ENCODE measurements at places on chromosomes 7 and 10.
A peak's percentile ranks its signal among the peaks of the same experiment; 100 is the strongest.

DNA sequence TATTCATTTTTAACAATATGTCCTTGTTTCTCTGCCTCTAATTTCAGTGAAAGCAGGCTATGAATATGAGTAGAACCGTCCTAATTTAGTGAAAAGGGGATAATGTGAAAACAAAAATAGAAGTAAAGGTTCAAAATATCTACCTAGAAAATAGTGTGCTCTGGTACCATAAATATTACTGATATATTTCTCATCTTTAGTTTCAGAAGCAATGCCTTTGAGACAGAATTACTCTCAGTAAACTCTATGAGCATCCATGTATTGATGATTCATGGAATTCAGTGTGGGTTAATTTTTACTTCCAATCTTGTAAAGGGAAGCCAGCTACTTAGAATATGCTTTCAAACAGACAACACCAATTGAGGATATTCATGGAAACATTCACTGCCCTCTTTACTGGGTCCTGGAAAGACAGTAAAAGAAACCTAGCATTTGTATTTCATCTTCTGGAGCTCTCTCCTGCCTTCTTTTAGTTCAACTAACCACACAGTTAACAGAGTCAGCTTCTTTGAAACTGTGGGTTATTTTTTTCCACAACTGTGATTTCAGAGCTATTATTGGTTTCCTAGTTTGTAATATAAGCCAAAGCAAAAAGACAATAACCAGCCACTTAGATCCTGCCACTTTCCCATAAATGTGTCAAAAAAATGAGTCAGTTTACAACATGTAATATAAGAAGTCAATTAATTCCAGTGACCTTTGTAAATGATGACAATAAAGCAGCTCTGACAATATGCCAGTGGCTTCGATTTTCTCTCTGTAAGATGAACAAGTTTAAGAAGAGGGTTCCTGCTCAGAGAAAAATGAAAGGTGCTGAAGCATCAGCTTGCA is 1.7 kb downstream of the LRRN3 start:
- no peak for DNase-seq

- DNase-seq = no peak
These were observed 428 bp downstream of the ADARB2 start for GRCh38 chr10:1736972-1737221.

GRCh38 chr7:152876749-152877148 is 117.2 kb downstream of the ACTR3B start:
- no peak for DNase-seq

- DNase-seq = no peak
These were observed 328.4 kb upstream of the AOAH start for GRCh38 chr7:37052705-37053104.

DNA sequence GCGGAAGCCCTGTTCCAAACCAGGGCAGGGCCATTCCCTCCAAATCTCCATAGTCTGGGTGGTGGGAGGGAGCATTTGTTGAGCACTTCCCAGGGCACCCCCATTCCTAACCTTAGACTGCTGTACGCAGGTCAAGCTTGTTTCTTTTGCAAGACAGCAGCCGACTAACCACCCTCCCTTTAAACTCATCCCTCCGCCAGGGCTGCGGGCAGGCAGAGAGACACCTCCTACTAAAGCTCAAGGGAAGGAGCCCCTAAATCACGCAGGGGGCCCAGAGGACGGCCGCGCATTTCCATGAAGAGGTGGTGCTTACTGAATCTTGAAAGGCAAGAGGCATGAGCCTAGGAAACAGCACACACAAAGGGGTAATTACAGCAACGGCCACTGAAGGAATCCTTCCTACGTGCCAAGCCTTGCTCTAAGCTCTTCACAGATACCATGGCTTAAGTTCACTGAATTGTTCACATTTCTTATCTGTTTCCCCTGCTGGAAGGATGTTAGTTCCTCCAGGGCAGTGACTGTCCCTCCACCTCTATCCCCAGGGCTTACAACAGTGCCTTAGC is 90.0 kb downstream of the PROSER2 start:
- no peak for DNase-seq

- DNase-seq = no peak
These were observed 48.5 kb upstream of the GLCCI1 start for GRCh38 chr7:7920056-7920455.

DNA sequence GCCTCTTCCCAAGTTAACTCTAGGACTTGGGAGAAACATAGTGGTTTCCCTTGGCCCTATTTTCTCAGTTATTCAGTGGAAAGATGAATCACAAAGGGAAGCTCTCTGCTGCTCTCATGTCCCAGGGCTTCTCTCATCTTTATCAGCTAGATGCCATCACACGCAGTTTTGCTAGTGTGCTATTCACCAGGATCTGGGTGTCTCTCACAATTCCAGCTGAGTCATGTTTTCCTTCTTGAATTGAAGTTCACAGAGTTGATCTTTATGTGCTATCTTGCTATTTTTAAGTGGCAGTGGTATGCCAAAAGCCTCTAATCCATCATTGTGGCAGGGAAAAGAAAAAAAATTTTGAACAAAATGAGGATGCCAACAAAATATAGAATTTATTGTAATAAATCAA is 101.3 kb downstream of the TWIST1 start:
- no peak for DNase-seq

DNA sequence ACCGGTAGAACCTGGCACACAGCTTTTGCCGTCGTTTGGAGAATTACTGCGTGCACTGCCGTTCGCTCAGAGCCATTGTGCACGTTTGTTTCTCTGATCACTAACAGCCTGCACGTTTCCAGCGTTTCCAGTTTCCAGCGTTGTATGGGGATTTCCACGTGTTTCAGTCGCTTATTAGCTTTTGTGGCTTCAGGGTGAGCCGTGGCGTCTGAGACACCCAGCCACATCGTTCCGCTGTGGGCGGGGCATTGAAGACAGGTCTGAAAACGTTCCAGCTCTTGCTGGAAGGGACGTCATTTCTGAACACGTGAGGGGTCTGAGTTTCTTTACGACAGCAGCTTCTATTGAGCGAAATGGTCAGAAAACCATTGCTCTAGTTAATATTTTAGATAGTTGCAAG is 164.8 kb downstream of the DNAJB6 start:
- DNase-seq = no peak

- DNase-seq = no peak
These were observed at the start of gene NRG3 for GRCh38 chr10:81874875-81875466. Gene NRG3, plus strand, starts transcription at chr10:81875194.

- DNase-seq = no peak
These were observed 294.1 kb upstream of the YAE1 start for GRCh38 chr7:39272111-39272510.

DNA sequence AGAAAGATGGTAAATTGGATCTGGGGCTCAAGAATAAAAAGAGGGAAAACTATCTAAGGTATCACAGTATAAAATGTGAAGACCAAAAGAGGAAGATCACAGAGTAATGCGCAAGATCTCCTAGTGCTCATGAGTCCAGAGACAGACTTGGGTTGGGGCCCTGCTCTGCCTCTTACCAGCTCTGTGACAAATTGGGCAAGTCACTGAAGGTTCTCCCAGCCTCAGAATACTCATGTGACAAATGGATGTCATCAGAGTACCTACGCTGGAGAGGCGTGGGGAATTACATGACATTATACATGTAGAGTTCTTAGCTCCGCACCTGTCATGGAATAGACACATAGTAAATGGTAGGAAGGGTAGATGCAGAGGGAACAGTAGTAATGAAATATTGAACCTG is 124.4 kb downstream of the DOCK4 start:
- no peak for DNase-seq

DNA sequence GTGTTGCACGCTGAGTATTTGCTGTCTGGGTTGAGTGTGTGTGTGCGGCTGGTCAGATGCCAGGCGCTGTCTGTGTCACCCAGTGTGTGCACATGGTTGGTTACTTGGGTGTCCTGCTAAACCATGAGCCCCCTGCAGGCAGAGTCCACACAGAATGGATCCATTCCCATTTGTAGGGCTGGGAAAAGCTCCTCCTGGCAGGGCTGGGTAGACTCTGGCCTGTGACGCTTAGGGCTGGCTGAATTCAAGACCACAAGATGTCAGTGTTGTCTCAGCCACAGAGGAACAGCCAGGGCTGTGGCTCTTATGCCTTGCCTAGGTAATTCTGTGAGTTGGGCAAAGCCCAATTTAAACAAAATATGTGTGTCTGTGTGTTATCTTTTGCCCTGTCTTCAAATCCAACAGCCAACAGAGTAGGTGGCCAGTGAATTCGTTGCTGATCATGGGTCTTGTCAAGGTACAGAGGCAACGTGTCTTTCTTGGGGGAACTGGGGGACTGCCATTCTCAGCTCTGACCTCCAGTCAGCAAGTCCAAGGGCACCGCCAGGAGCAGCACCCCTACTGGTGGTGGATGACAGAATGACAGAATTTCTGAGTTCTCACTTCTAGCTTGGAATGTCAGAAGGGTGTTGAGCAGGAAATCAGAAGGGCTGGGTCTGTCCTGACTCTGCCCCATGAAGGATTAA is 285.1 kb downstream of the CCSER2 start:
- DNase-seq = peak; percentile 5

DNA sequence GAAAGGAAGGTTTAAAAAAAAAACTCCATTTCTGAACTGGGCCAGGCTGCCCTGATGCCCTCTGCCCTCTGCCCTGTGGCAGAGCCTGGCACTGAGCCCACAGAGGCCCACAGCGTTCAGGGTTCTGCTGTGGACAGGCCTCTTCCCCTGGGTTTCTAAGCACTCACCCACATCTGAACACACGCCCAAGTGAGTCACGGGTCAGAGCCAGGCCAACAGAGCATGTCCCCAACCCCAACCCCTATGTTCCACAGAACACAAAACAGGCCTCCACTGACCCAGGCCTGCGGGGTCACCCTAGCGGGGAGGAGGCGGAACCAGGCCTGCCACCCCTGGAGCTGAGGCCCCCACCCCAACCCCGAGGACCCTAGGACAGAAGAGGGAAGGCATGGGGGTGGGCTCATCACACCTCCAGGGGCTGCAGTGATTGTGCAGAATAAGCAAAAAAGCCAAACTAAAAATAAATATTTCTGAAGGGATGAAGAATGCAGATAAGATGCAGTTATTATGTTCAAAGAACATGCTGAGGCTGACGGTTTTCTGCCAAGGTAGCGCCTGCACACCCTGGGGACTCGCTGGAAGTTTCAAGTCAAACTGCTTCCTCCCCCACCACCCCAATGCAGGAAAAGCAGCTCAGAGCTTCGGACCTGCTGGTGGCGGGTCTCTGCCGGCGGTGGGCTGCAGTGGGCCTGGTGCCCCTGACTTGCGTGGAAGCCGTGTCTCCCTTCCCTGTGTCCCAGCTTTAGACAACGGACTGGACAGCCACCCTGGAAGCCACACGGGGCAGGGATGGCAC is 5.4 kb downstream of the WDR86 start:
- no peak for DNase-seq

GRCh38 chr7:158353606-158354570 is 233.7 kb downstream of the PTPRN2 start:
- DNase-seq = peak; percentile 26

DNA sequence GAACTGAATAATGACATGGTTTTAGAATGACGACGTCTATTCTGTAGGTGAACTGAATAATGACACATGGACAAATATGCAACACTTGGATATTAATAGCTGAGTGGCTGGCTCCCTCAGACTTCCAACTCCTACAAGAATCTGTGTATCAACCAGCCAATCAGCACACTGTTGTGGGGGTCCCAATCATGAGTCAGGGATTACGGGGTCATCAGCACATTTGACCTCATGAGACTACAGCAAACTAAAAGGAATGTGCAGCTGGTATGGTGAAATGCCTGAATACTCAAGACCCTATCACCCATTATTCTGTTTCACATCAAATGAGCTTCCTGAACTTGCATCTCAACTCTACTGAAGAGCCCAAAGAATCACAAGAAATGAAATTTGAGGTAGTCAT is 192.5 kb downstream of the ANK3 start:
- DNase-seq = no peak

All from activated CD4-positive, alpha-beta T cell treated with anti-CD3 and anti-CD28 coated beads, Interleukin-2, amount 50 U/mL, for 16 hours (primary cell).